ENCODE measurements at places on chromosomes 5 and 9.

GRCh38 chr9:131554843-131555351 is 9.6 kb downstream of the PRRT1B start:
- H3K27ac ChIP-seq, result no peak overlapping the region
- peaks cover 4% of the 10 kb centered on the region for H3K36me3 ChIP-seq
- peaks cover 54% of the 10 kb centered on the region for H3K27me3 ChIP-seq

GRCh38 chr5:62603934-62604333 is 25.3 kb downstream of the LRRC70 start:
- DNase-seq, result no peak
- no peaks in the 10 kb centered on the region for H3K4me1 ChIP-seq
- H3K27me3 ChIP-seq, result no peaks in the 10 kb centered on the region
- H3K36me3 ChIP-seq, result peaks cover 12% of the 10 kb centered on the region

- DNase-seq, result no peak
- H3K36me3 ChIP-seq, result peaks cover 3% of the 10 kb centered on the region
- H3K4me3 ChIP-seq, result no peak overlapping the region
Measured at GRCh38 chr9:14302405-14302804, 11.5 kb downstream of the NFIB start.

DNA sequence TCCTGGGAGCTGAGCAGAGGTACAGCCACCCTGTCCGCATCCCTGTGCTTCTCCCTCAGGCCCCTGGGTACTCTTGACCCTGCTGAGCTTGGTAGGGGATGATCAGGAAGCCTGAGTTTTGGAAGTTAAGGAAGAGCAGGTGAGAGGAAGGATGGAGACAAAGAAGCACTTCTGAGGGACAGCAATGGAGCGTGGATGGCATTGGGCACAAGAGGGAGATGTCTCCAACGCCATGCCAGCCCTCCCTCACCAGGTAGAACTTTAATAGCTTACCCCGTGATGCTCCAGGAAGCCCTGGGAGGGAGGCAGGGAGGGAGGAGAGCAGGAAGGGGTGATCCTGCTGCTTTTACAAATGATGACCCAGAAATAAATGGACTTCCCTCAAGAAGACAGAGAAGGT is 29.9 kb upstream of the SMU1 start:
- H3K27ac ChIP-seq, result peak overlapping the region; percentile 25
- DNase-seq, result no peak
- H3K36me3 ChIP-seq, result no peaks in the 10 kb centered on the region
- no peak overlapping the region for H3K4me3 ChIP-seq
- peaks cover 25% of the 10 kb centered on the region for H3K4me1 ChIP-seq
